Osteoblast (primary cell): ENCODE measurements at places on chromosomes 5 and 9. TPM values are rescaled to one million over a fixed set of nuclear protein-coding genes. Genes with fewer than 3 reads are reported as not detected.

DNA sequence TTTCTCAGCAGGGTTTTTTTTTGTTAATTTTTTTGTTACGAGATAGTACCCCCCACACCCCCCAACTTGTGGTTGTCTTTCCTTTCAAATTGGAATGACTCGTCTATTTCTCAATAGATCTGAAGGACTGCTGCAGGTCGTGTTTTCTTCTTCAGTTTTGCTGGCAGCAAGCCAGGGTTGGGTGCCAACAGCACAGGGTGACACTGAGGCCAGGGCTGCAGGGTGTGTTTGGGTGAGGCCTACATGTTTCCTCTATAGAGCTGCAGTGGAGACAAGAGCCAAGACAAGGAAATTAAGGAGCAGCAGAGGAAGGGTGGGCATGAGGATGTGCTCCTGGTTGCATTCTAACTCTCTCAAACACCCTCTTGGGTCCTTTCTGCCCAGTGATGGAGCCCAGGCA is 52.2 kb downstream of the NXNL2 start:
- H3K4me1 ChIP-seq, result peaks cover 25% of the 10 kb centered on the region
- peak; percentile 8 for DNase-seq
- H3K4me3 ChIP-seq, result no peak overlapping the region
- peak overlapping the region; percentile 47 for H3K27ac ChIP-seq
- no peaks in the 10 kb centered on the region for H3K27me3 ChIP-seq

DNA sequence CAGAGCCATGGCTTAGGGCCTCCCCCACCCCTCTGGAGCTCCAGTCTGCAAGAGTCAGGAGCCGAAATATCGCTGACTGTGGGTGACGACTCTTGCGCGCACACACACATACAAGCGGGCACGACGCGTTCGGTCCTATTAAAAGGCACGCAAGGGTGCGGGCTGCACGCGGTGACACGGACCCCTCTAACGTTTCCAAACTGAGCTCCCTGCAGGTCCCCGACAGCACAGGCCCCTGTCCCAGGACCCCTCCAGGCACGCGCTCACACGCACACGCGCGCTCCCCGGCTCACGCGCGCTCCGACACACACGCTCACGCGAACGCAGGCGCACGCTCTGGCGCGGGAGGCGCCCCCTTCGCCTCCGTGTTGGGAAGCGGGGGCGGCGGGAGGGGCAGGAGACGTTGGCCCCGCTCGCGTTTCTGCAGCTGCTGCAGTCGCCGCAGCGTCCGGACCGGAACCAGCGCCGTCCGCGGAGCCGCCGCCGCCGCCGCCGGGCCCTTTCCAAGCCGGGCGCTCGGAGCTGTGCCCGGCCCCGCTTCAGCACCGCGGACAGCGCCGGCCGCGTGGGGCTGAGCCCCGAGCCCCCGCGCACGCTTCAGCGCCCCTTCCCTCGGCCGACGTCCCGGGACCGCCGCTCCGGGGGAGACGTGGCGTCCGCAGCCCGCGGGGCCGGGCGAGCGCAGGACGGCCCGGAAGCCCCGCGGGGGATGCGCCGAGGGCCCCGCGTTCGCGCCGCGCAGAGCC is at the start of gene GRIN1:
TSS of gene GRIN1 (plus strand) at position 433 of the 746 bp plus-strand sequence. CDS start 333 bp downstream, outside the sequence.
- peak; percentile 95 for DNase-seq
- H3K36me3 ChIP-seq, result no peaks in the 10 kb centered on the region
- H3K27me3 ChIP-seq, result peaks cover 48% of the 10 kb centered on the region
- H3K4me1 ChIP-seq, result no peaks in the 10 kb centered on the region
- H3K4me3 ChIP-seq, result no peak within 1 kb of the TSS

GRCh38 chr9:117815948-117816347 is 111.7 kb downstream of the TLR4 start:
- H3K27me3 ChIP-seq, result no peaks in the 10 kb centered on the region
- DNase-seq, result no peak
- no peaks in the 10 kb centered on the region for H3K36me3 ChIP-seq

DNA sequence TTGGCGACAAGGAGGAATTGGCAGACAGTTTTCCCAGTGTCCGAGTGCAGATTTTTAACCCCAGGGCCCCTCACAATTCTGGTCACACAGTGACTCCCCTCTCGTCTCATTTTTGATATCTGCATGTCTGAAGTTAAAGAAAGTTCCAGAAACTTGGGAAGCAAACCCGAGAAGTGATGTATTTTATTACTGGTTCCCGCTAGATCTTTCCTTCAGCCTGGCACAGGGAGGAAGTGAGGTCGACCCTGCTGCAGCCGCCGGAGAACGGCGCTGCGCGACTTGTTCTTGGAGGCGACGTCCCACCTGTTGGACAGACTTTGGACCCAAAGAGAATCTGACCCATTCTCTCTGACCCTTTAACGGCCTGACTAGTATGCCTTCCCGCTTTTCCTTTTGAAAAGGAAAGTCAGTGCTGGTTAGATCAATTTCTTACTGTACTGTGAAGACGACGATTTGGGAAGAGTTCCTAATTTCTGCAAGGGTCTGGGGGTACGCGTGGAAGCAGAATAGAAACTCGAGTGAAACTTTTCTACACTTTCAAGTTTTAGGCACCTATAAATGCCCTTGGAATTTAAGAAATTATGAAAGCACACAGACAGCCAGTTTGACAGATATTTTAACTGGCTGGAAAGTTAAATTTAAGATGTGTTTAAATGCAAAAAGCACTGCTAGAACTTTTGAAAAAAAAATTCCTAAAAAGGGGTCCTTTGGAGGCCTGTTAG is 744 bp downstream of the OTULIN start:
- H3K27me3 ChIP-seq, result no peaks in the 10 kb centered on the region
- H3K4me3 ChIP-seq, result peak overlapping the region; percentile 83
- peaks cover 43% of the 10 kb centered on the region for H3K4me1 ChIP-seq
- DNase-seq, result peak; percentile 87

DNA sequence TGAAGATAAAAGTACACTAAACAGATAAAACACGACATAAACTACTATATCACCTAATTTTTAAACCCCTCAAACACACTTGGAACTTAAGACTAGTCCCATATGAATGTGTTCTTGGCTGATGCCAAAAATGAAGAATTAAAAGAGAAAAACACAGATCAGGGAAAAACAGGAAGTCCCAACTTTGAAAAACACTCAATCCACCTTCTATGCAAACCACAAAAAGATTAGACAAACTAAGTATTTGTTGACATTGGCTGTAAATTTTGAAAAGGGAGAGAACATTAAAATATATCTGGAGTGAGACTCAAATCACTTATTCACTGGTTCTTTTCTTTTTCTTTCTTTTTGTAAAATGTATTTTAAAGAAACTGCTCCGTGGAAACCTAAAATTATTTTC is 81.4 kb downstream of the ANKH start:
- no peak for DNase-seq
- peaks cover 10% of the 10 kb centered on the region for H3K4me1 ChIP-seq
- no peak overlapping the region for H3K4me3 ChIP-seq
- H3K27ac ChIP-seq, result no peak overlapping the region
- no peaks in the 10 kb centered on the region for H3K27me3 ChIP-seq

DNA sequence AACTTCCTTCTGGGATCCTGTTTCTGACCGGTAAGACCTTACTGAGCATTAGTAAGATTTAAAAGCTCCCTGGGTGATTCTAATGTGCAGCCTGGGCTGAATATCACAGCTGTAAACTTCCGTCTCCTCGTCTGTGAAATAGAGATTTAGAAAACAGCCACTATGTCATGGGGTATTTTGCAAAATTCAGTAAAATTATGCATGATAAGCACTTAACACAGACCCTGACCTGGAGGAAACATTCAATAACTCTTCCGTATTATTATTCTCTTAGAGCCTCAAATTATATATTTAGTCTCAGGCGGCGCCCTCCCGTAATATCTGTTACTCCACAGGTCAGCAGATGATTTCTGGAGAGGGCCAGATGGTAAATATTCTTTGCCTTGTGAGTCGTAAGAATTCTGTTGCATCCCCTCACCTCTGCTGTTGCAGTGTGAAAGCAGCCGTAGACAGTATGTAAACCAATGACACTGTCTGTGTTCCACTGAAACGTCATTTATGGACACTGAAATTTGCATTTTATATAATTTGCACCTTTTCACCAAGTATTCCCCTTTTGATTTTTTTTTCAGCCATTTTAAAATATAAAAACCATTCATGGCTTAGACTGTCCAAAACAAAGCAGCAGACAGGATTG is 39.2 kb upstream of the RARS1 start:
- no peaks in the 10 kb centered on the region for H3K27me3 ChIP-seq
- no peaks in the 10 kb centered on the region for H3K36me3 ChIP-seq
- no peak overlapping the region for H3K4me3 ChIP-seq
- no peak overlapping the region for H3K27ac ChIP-seq
- no peaks in the 10 kb centered on the region for H3K4me1 ChIP-seq
- DNase-seq, result no peak

DNA sequence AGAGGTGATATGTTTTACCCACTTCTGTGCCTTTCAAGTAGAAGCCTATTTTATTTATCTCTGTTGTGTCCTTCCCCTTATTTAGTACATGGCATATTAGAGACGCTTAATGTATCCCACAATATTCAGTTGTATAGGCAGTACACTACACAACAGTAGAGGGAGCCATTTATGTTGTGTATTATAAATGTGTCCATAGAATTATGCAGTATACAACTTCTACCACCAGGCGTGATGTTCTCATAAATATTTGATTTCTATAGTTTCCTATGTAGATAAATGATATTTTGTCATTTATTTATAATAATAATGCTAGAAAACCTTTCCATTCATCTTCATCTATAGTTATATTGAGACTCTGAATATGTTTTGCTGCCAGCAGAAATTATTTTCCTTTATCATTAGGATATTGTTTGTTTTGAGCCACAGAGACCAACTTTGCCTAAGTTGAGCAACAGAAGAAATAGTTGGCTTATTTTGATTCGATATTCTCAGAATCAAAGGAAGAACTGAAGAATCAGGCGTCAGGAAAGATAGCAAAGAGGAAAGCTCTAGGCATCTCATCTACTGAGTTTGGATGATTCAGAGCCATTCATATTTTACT is 81.7 kb downstream of the ADAMTS19 start:
- H3K27me3 ChIP-seq, result no peaks in the 10 kb centered on the region
- no peak for DNase-seq
- no peak overlapping the region for H3K4me3 ChIP-seq
- no peaks in the 10 kb centered on the region for H3K36me3 ChIP-seq

DNA sequence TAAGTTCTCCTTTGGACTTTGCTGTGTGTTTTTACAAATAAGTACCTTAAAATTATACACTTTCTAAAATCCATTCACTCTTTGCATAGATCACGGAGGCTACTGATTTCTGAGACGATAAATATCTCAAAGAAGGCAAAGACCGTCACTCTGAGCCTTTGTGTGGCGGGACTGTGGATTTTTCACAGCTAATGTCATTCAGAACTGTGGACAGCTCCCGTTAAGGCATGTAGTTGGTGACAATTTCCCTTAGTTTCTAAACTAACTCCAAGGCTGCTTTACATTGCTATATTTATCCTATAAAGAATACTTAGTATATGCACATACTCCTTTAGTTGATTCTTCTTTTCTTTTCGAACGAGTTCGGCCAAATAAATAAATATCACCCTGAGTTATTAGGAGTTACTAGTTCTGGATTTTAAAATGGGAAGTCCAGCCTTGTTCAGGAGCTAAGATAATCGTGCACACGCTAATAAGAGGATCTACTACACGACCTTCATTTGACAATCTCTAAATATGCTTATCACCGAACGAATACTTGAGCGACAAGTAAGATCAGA is 1.8 kb downstream of the HCN1 start:
- DNase-seq, result no peak
- H3K4me1 ChIP-seq, result no peaks in the 10 kb centered on the region

DNA sequence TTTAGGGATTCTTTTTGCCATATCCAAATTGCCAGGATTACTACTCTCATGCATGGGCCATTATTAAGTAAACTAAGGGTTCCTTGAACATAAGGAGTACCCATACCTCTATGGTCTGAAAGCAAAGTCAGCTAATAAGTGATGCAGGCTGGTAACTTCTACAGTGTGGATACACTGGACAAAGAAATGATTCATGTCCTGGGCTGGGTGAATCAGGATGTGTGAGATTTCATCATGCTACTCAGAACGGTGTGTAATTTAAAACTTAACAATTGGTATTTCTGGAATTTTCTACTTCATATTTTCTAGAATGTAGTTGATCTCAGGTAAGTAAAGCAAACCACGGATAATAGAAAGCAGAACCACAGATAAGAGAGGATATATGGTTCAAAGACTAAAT is 428.8 kb downstream of the CHSY3 start:
- H3K4me3 ChIP-seq, result no peak overlapping the region
- H3K27me3 ChIP-seq, result no peaks in the 10 kb centered on the region
- H3K4me1 ChIP-seq, result peaks cover 18% of the 10 kb centered on the region

GRCh38 chr5:95969651-95970358 is 8.2 kb upstream of the ELL2 start:
- no peaks in the 10 kb centered on the region for H3K36me3 ChIP-seq
- peaks cover 15% of the 10 kb centered on the region for H3K4me1 ChIP-seq
- H3K27ac ChIP-seq, result peak overlapping the region; percentile 7
- peak; percentile 25 for DNase-seq
- no peak overlapping the region for H3K4me3 ChIP-seq

- no peaks in the 10 kb centered on the region for H3K27me3 ChIP-seq
- no peaks in the 10 kb centered on the region for H3K4me1 ChIP-seq
- no peak overlapping the region for H3K27ac ChIP-seq
- no peak for DNase-seq
Measured at GRCh38 chr5:123732257-123732656, 220.3 kb downstream of the CSNK1G3 start.

DNA sequence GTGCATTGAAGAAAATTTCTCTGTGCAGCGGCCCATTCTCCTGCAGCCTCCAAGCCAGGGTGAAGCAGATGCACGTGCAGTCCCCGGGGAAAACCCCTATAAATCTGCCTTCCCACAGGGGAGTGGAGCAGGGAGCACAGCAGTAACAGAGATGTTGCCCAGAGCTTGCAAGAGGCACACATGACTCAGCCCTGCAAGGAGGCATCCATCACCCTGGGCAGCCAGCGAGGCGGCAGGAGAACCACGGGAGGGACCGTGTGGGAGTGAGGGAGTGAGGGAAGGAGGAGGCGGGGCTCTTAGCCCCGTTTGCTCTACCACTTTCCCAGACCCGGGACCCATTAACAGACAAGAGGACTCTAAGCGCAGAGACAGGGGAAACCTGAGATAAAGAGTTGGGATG is 96.2 kb upstream of the ARAP3 start:
- peaks cover 8% of the 10 kb centered on the region for H3K4me1 ChIP-seq
- no peak overlapping the region for H3K27ac ChIP-seq
- DNase-seq, result peak; percentile 96
- H3K36me3 ChIP-seq, result no peaks in the 10 kb centered on the region
- H3K4me3 ChIP-seq, result no peak overlapping the region

GRCh38 chr5:180207593-180207992 is 1.4 kb downstream of the RASGEF1C start:
- peak; percentile 85 for DNase-seq
- H3K27me3 ChIP-seq, result peaks cover 18% of the 10 kb centered on the region
- H3K27ac ChIP-seq, result no peak overlapping the region
- H3K4me1 ChIP-seq, result no peaks in the 10 kb centered on the region

GRCh38 chr9:3648266-3648665 is 122.5 kb upstream of the RFX3 start:
- no peaks in the 10 kb centered on the region for H3K4me1 ChIP-seq
- DNase-seq, result no peak
- no peak overlapping the region for H3K4me3 ChIP-seq
- H3K27ac ChIP-seq, result no peak overlapping the region
- H3K27me3 ChIP-seq, result no peaks in the 10 kb centered on the region

PRSS3 gene
- total RNA-seq, result 2.2 and 3.5 TPM in 2 replicates

DMAC1 gene
- 7.6 and 10.0 TPM in 2 replicates for total RNA-seq

RLN2 gene
- total RNA-seq, result not detected in 2 replicates

CCNO gene
- total RNA-seq, result 1.4 and 2.1 TPM in 2 replicates
